Right forelimb (tissue), 1 donor: ENCODE measurements at places on chromosomes 7 and 10.

GRCh38 chr10:132562916-132563456 is 25.4 kb downstream of the INPP5A start:
- no peak for DNase-seq

- DNase-seq: no peak
These were observed 332.5 kb downstream of the ZWINT start for GRCh38 chr10:56028298-56029132.

DNA sequence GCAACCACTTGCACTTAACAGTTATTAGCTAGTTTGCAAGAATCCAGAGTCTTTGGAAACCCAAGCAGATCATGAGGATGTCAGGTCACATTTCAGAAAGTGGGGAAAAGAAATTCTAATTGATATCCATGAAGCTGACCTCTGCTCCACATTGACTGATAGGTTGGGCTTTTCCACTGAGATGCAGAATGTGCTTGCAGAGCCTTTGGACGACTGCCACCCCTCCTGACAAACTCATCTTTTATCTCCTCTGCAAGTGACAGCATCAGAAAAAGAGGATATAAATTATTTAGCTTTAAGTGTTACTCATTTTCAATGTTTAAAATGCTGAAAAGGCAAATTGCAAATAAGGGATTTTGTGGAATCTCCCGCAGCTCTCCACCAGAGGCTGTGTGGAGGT is 75.3 kb downstream of the C10orf90 start:
- DNase-seq: no peak

GRCh38 chr10:51524041-51524440 is 175.4 kb downstream of the CSTF2T start:
- DNase-seq: no peak

DNA sequence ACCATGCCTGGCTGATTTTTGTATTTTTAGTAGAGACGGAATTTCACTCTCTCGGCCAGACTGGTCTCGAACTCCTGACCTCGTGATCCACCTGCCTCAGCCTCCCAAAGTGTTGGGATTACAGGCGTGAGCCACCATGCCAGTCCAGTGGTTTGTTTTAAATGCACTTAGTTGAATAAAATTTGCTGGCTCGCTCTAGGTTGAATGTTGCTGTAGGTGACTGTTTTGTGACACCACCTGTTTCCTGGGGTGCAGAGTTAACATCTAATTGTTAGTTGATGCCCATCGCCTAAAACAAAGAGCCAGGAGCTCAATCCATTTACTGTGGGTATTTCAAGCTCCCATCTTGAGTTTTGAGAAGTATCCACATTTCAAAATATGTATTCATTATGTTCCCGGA is 31.2 kb downstream of the MGAM2 start:
- DNase-seq: no peak

DNA sequence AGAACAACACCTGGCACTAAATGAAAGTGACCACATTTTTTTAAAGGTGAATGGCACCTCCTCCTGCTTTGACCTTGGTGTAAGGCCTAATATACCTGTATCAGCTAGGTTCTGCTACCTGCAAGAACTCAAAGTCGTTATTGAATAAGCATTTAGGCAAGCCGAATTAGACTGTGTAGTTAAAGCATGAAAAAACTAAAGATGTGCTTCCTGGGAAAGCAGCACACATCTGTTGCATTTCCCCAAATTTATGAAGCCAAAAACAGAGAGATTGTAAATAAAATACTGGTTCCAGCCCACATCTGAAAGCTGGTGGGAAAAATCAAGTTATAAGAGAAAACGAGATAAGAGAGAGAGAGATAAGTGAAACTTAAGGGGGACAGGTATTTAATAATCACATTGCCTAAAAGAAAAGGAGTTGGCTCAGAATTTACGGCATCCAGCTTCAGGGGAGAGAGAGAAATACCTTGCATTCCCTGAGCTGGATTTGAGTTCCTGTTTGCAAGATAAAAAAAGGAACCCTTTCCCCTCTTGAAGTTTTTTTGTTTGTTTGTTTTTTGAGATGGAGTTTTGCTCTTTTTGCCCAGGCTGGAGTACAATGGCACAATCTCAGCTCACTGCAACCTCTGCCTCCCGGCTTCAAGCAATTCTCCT is 1.8 kb upstream of the XPNPEP1 start:
- DNase-seq: no peak

DNA sequence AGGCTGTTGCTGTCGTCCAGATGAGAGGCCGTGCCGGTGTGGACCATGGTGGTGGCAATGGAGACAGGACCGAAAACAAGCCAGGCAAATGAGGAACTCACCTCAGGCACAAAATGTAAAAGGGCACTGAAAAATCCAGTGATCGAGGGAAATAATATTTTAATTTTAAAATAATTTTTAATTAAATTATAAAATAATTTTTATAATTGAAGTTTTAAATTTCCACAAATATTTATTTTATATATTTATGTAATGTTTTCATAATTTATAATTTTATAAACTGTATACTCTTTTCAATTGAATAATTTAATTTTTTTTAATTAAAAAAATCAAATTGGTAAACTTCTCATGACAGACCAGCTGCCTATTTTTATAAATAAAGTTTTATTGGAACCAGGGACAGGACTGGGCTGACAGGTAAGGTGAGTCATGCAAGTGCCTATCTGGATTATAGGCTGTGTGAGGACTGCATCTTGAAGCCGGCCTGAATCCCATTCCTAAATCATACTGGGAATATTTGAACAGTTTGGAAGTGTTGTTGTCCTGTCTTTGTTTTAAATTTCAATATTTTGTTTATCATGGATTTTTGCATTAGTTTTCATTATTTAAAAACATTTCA is 15.6 kb downstream of the ACSM6 start:
- DNase-seq: no peak

DNA sequence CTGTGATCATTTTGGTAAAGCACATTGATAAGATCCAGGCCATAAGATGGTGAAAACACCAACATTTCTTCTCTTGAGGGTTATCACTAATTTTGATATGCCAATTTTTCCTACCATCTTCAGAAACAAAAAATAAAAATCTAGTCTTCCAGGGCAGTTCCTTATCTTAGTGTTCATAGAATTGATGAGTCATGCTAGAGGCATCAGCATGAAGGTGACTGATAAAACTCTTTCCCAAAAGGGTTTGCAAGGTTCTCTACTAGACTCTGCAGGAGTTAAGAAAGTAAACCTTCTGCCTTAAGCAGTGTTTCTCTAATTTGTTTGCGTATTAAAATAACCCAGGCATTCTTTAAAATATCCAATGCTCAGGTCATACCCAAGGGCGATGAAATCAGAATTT is 483.1 kb upstream of the CNTNAP2 start:
- no peak for DNase-seq

DNA sequence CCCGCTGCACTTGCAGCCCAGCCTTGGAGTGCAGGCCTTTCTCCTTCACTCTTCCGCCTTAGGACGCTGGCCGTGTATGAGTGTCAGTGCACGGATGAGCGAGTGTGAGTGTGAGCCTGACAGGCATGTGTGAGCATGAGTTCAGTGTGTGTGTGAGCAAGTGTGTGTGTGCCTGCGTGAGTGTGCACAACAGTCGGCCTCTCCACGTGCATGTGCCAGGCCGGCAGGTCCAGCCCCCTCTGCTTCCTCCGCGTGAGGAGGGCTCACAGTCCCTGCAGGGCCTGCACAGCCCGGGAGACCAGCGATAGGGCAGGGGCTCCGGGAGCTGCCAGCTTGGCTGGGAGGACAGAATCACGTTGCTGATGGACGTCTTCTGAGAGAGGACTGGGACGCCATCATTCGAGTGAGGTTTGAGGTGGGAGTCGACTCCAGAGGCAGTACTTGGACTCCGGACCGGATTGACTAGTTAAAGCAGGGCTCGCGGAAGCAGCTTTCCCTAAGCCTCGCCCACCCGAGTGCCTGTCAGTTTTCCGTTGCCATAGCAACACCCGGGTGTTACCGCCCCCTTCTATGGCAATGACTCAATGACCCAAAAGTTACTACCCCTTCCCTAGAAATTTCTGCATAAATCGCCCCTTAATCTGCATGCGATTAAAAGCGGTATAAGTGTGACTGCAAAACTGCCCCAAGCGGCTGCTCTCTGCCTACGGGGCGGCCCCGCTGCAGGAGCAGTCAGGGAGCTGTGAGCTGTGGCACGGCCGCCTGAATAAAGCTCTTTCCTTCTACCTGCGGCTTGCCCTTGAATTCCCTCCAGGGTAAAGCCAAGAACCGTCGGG is 19.6 kb upstream of the CFAP46 start:
- DNase-seq: peak; percentile 83

DNA sequence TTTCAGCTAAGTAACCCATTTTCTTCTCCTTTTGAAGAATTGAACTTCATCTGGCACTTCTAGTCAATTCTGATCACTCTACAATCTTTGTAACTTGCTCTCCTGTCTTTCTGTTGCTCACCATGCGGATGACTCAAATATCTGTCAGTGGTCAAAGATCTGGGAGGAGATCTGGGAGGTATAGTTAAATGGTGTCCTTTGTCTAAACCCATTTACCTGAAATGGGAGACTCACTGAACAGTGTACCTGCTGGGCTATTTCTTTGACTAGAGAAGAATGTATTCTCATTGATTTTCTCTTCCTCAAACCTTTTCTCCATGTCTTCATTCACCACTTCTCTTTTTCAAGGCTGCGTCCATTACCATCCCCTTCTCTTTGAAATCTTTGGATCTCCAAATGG is 42.0 kb upstream of the PCLO start:
- no peak for DNase-seq

- no peak for DNase-seq
These were observed 64.9 kb upstream of the NRBF2 start for GRCh38 chr10:63068246-63068645.

DNA sequence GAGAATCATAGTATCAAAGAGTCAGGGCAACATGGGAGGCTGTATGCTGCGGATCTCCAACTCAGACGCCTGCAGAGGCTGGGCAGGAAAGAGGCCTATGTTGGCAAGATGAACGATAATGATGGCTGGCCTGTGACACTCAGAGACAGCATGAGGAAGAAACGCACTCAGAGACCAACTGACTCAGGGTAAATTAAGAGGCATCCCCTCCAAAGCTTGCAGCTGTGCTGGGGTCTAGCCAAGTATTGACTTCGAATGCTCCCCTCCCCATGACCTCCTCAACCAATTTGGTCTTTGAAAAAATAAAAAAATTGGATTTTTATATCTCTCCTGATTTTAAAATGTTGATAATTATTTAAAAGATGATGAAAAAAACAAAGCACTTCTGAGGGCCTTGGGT is 718.9 kb downstream of the GRID1 start:
- DNase-seq: no peak

DNA sequence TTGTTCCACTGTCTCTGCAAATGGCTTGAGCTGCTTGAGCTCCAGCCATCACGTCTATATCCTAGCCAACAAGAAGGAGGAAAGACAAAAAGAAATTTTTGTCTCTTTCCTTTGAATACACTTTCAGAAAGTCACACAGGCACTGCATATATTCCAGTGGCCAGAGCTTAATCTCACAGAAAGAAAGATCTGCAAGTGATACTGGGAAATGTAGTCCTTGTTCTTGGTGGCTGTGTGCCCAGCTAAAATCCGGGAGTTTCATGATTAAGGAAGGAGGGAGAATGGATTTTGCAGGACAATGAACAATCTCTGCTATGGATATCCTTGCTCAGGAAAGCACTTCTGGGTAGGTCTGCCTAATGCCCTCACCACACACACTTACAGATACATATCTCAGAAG is 19.5 kb upstream of the DLG5 start:
- no peak for DNase-seq

DNA sequence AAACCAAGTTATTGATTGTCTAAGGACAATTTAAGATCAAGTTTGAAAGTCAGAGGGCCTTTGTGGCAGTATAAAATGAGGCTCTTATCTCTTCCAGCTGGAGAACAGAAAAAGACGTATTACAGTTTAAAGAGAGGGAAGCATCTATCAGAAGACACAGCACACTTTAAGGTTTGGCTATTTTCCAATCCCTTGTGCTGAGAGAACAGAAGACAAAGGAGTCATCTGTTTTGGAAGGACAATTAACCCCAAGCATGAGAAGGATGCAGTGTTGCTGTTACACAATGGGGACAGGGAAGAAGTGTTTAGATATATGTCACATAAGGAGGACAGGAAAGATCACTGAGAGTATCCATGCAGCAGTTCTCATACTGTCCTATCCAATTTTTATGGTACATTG is 1224.2 kb upstream of the SORCS1 start:
- DNase-seq: no peak

DNA sequence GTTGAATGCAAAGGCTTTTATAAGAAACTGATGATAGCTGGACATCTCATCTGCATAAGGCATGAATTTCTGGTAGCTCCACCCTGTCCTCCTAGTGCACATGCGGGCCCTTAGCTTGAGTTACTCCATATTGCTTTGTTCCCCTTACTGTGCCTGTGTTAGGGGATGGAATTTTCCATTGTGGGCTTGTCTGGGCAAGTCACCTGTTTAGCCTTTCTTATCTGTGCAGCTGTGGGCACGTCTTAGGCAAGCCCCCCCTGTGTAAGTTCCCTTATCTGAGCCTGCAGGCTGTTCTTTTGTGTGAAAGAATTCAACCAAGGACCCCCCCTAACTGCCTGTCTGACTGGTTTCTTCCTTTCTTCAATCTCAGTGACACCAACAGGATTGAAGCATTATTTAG is 14.5 kb upstream of the CROT start:
- no peak for DNase-seq

GRCh38 chr7:92255308-92255707 is 9.5 kb downstream of the ANKIB1 start:
- no peak for DNase-seq

- DNase-seq: no peak
These were observed 59.9 kb downstream of the PON1 start for GRCh38 chr7:95264363-95264891.

DNA sequence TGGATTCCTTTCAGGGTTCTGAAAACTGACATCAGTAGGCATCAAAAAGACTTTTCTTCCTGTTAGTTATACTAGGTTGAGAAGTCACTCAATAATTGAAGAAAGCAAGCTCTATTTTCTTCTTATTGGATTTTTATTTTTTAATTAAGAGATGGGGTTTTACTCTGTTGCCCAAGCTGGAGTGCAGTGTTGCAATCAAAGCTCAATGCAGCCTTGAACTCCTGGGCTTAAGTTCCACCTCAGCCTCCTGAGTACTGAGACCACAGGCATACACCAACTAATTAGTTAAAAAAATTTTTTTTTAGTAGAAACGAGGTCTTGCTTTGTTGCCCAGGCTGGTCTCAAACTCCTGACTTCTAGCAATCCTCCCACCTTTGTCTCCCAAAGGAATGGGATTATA is 28.0 kb downstream of the PIP4K2A start:
- DNase-seq: no peak

- no peak for DNase-seq
These were observed 267.5 kb downstream of the PTEN start for GRCh38 chr10:88130912-88131311.

DNA sequence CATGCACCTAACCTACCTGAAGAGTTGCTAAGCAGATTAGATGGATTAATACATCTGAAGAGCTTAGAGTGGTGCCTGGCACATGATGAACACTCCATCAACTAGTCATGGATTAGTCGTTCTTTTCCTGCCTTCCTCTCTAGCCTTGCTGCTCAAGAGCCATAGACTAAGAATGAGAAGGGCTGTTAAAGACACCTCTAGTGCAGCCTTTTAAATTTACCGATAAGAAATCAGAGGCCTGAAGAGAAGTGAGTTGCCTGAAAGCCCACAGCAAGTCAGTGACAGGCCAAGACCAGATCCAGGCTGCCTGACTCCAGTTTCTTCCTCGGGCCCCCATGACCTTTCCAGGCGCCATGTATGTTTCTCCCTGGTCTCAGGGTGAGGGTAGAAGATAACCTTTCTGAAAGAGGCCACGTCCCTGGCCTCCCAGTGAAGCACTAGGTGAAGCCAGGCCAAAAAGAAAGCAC is 6.5 kb downstream of the TSPAN15 start:
- DNase-seq: no peak

GRCh38 chr7:18420108-18420507 is 75.4 kb upstream of the HDAC9 start:
- DNase-seq: no peak
